ENCODE measurements at places on chromosomes 3 and 15. TPM values are rescaled to one million over a fixed set of nuclear protein-coding genes. Genes with fewer than 3 reads are reported as not detected.

GRCh38 chr3:96007650-96008195, 806.7 kb upstream of the EPHA6 start:
- DNase-seq: no peak

- DNase-seq: no peak
These were observed 5.5 kb downstream of the ADAMTSL3 start for GRCh38 chr15:83659417-83659812.

ESYT3 gene
- 0.44 TPM for total RNA-seq

DNA sequence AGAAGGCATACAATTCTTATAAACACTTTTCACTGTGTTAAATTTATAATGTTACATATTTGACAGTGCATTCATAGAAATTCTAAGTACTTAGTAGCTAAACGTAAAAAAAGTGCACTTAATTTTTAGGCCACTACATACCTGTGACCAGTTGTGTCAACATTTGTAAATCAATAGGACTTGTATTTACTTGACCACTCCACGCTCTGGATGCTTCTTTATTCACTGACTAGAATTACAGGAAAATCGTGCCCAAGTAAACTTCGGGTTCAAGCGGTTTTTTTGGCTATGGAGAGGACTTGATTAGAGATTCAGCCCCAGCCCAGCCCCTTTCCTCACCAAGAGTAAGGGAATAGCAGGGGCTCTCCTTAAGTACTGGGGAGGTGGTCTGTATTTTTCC, 21.8 kb downstream of the WDR53 start:
- no peak for DNase-seq

DNA sequence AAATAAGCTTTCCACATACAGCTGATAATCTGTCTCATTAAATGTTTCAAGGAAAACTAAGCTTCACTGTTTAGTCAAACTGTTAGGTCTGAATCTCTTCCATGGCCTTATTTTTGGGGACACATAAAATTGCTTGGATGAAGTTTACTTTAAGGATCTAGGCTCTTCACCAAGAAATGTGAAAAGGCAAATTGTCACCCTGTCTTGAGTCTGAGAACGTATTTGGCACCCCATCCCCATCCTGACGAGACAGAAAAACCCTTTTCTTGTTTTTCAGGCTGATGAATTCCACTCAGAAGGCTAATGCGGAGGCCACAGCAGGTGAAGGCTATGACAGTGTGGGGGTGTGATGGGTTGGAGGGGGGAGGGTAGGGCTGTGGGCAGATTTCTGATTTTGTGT, 226.6 kb downstream of the GREM1 start:
- no peak for DNase-seq

THSD4 gene
- total RNA-seq: not detected

DNA sequence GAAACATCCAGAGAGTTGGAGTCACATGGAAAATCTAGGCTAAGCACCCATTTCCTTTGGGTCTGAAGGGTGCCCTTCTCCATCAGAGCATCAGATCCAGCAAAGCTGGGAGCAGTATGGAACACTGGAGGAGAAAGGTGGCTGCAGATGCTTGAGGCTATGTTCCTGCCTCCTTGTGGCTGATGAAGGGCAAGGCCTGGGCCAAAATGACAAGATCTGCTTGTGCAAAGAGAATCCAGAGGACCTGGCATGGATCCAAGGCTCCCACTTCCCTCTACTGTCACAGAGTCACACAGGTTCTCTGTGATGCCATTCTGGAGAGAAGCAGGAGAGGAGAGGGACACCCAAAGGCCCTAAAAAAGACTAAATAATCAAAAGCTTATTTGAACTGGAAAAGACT, 9.2 kb upstream of the ATP8B4 start:
- DNase-seq: no peak

DNA sequence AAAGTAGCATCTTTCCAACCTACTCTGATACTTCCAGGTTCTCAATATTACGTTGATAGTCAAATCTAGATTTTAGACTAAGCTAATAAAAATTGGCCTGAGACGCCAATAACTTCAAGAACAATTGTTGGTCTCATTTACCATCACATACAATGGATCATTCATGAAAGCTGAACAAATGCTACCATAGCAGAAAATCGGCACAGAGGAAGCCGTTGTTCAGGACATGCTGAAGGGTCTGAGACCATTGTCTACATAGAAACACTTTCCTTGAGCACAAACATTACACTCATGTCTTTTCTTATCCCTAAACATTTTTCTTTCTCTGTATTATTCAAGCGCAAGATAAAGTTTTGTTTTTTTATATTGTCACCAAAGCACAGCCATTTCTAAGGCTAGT, 37.2 kb upstream of the FHIT start:
- no peak for DNase-seq

DNA sequence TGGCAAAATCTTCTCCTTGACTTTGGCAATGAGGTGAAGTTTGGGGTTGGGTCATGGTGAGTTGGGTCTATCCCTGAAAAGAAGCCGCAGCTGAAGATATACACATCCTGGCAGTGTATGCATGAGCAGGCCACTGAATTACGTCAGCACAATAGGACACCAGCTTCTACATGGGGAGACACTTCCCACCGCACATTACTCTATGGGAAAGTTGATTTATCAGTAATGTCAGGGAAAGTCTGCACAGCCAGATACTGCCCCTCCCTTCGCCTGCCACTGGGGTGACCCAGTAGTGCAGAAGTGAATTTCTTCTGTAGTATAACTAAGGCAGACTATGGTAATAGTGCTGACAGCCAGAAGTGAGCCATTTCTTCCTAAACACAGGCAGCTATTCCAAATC, 245.0 kb downstream of the NTRK3 start:
- DNase-seq: no peak

DNA sequence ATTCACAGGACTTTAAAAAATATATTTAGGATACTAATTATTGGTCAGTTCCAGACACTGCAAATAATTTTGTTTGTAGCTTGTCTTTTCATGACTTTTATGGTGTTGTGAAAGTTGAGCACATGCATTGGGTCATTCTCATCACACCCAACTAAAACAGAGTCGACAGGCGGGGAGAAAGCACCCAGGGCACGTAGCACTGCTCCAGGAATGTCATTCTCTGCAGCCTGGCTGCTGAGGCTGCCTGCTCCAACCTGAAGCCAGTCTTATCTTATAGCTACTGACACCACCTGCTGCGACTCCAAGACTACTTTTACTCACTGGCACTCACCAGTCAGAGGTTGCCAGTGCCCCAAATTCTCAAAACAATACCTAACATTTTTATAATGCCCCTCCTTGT, 56.9 kb downstream of the ACAD9 start:
- no peak for DNase-seq

KLF13 gene
- total RNA-seq: 264 TPM

SLC22A13 gene
- total RNA-seq: 0.37 TPM

DNA sequence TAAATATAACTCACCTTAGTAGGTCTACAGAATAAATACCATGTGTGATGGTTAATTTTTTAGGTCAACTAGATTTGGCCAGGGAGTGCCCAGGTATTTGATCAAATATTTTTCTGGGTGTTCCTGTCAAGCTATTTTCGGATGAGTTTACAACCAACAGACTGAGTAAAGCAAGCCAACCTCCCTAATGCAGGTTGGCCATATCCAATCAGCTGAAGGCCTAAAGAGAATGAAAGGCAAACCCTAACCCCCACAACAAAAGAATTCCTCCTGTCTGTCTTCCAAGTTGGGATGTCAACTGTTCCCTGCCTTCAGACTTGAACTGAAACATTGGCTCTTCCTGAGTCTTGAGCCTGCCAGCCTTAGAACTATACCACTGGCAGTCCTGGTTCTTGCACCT, 28.6 kb downstream of the TASOR start:
- no peak for DNase-seq

PLAAT1 gene
- total RNA-seq: not detected

DNA sequence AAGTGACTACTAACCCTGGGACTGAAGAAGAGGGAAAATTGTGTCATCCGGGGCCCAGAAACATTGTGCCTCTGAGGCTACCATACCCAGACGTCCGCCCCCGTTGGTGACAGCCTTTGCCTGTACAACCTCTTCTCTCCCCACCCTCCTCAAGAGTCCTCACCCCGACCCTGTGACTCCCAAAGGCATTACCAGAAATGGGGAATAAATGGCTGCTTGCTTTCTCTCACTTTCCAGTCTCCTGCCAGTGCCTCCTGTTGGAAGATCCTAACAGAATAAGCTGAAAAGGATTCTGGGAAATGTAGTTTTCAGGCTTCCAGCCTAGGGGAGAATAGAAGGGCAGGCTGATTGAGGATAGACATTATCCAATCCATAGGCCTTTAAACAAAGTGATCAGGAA, 30.8 kb upstream of the SLC25A36 start:
- DNase-seq: no peak

DNA sequence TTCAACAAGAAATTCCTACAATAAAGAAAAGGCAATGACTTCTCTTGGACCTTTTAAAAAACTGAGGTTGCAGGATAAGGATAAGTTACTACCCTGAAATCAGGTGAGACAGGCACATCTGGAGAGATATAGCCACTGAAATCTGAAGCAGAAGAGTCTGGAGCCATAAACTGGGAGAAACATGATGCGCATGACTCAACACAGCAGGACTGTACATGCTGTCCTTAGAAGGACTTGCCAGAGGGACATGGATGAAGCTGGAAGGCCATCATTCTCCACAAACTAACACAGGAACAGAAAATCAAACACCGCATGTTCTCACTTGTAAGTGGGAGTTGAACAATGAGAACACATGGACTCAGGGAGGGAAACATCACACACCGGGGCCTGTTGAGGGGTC, 1020.2 kb downstream of the AGBL1 start:
- no peak for DNase-seq

DNA sequence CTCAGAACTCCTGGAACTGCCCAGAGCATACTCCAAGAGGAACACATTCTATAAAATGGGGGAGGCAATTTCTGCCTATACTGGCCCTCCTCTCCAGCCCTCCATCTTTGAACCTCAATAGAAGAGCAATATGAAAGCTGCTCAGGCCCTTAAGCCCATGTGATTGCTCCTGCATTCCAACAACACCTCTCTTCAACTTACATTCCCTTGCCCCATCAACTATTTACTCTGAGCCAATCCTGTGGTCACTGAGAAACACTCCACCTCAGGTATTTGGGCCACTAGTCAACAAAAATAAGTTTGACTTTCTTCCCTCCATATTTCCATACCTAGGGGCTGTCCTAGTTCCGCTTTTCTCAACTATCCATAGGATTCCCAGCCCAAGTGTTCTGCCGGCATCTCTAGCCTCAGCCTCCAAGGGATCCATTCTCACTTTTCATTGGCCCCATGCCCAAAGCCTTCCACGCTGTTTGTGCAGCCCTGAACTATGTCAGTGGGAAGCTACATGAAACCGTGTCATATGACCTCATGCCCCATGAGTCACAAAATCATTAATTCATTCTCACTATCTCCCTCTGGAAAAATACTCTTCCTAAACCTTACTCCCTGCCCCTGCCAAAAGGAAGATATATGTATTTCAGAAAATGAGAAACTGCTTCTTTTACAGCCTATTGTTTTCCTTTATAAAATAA, 61.6 kb downstream of the GJD2 start:
- no peak for DNase-seq
